Uterus (tissue), 4 donors: ENCODE measurements at places on chromosomes 2 and 18. TPM values are rescaled to one million over a fixed set of nuclear protein-coding genes. Genes with fewer than 3 reads are reported as not detected.

GRCh38 chr18:49459404-49460171, 857 bp downstream of the DYM start:
- no peak for DNase-seq
- no peaks in the 10 kb centered on the region for H3K36me3 ChIP-seq
- H3K27ac ChIP-seq = peak overlapping the region; percentile 87

DNA sequence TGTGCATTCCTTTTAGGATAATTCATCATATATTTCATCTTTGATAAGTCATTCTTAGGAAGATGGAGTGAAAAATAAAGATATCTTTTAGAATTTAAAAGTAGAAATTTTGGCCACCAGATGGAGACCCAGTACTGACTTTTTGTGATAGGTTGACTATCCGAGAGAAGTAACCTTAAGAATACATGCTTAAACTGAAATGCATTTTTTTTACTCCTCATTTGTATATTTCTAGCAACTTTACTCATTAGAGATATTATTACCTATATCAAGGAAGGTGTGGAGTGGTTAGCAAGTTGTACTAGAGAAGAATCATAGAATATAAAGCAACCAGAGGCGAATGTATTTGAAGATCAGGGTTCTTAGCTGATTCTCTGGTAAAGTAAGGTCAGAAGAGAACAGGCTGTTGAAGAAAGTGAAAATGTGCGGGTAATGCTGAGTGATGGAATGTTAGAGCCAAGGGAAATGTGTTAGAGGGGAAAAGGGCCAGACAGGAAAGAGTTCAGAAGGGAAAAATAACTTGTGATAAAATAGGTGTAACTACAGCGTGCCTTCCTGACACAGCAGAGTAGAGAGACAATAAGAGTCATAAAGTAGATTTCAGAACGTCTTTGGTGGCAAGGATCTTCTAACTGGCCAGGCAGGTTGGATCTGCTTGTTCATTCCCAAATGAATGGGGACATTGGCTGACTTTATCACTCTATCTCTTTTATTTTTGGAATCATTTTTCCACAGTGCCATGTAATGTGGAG, 52.3 kb downstream of the TDRD15 start:
- no peak overlapping the region for H3K27ac ChIP-seq
- no peak for DNase-seq
- no peak overlapping the region for H3K4me3 ChIP-seq

DNA sequence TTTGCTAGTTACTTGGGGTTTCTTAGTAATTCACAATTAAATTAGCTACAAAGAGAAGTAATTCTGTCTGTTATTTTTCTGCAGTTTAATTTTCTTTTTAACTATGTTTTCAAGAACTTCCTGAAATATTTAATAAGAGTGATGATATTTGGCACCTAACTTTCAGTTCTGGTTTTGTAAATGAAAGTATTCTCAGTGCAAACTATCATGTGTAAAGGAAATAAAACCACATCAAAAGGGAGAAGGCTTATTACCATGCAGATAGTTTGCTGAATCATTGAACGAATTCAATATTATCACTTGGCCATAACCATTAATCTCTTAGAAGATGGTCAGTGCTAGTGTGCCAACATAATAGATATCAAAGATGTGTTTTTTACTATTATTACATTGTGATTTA, 29.2 kb downstream of the DYTN start:
- no peak overlapping the region for H3K4me3 ChIP-seq
- H3K4me1 ChIP-seq = no peaks in the 10 kb centered on the region
- DNase-seq = no peak
- no peaks in the 10 kb centered on the region for H3K36me3 ChIP-seq

GRCh38 chr2:203876328-203876727, 8.8 kb downstream of the CTLA4 start:
- H3K27me3 ChIP-seq = no peaks in the 10 kb centered on the region
- H3K4me1 ChIP-seq = no peaks in the 10 kb centered on the region
- H3K36me3 ChIP-seq = no peaks in the 10 kb centered on the region

DNA sequence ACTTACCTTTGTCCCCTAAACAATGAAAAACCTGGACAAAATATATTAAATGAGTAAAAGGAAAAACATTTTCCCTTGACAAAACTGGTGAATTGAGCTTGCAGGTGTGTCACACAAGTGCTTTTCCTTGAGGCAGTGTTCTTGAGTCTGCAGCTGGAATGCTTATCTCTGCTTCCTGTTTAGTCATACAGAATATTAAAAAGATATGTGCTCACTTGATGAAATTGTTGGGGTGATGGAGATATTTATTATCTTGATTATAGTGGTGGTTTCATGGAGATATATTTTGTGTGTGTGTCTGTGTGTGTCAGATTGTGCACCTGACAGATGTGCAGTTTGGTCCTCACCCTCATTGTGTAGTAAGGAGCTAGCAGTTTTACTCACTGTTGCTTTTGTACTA, 3.3 kb downstream of the TAF1B start:
- H3K4me3 ChIP-seq = no peak overlapping the region
- no peaks in the 10 kb centered on the region for H3K36me3 ChIP-seq
- no peaks in the 10 kb centered on the region for H3K4me1 ChIP-seq
- no peaks in the 10 kb centered on the region for H3K27me3 ChIP-seq
- H3K27ac ChIP-seq = no peak overlapping the region

GRCh38 chr2:140457483-140457882, 1673.3 kb downstream of the LRP1B start:
- H3K4me1 ChIP-seq = no peaks in the 10 kb centered on the region
- H3K36me3 ChIP-seq = no peaks in the 10 kb centered on the region
- H3K4me3 ChIP-seq = no peak overlapping the region
- no peaks in the 10 kb centered on the region for H3K27me3 ChIP-seq
- DNase-seq = no peak

GRCh38 chr2:20187331-20187730, 37.6 kb downstream of the SDC1 start:
- H3K27me3 ChIP-seq = no peaks in the 10 kb centered on the region
- H3K27ac ChIP-seq = no peak overlapping the region
- no peaks in the 10 kb centered on the region for H3K36me3 ChIP-seq
- no peak for DNase-seq

GRCh38 chr2:70312560-70312959, 10.7 kb upstream of the FAM136A start:
- H3K4me3 ChIP-seq = no peak overlapping the region
- no peaks in the 10 kb centered on the region for H3K4me1 ChIP-seq
- no peaks in the 10 kb centered on the region for H3K27me3 ChIP-seq

GRCh38 chr18:46253498-46253897, 149.3 kb downstream of the HAUS1 start:
- H3K36me3 ChIP-seq = no peaks in the 10 kb centered on the region
- no peak overlapping the region for H3K27ac ChIP-seq
- no peak overlapping the region for H3K4me3 ChIP-seq
- no peaks in the 10 kb centered on the region for H3K4me1 ChIP-seq

DNA sequence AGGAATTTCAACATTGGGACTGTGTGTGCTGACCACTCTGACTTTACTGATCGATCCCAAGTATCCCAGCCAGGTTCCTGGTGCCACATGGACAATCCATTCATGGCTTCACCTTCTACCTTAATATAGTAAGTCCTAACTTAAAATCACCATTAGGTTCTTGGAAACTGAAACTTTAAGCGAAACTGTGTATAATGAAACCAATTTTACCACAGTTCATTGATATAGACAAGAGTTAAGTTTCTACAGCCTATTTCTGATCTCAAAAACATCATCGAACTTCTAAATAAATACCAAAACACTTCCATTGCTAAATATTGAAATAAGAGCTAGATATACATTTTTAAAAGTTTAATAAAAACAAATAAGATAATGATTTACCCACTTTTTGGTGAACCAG, 4.4 kb upstream of the EXOC6B start:
- no peak for DNase-seq
- H3K4me3 ChIP-seq = no peak overlapping the region
- H3K4me1 ChIP-seq = no peaks in the 10 kb centered on the region
- H3K36me3 ChIP-seq = no peaks in the 10 kb centered on the region
- no peak overlapping the region for H3K27ac ChIP-seq

- no peaks in the 10 kb centered on the region for H3K27me3 ChIP-seq
- H3K36me3 ChIP-seq = no peaks in the 10 kb centered on the region
- no peak for DNase-seq
Observed at GRCh38 chr2:63888490-63889402, 47.0 kb downstream of the UGP2 start.

- H3K4me1 ChIP-seq = peaks cover 10% of the 10 kb centered on the region
- DNase-seq = no peak
- H3K36me3 ChIP-seq = no peaks in the 10 kb centered on the region
- H3K4me3 ChIP-seq = no peak overlapping the region
Observed at GRCh38 chr2:241298673-241299072, 16.8 kb downstream of the HDLBP start.

DNA sequence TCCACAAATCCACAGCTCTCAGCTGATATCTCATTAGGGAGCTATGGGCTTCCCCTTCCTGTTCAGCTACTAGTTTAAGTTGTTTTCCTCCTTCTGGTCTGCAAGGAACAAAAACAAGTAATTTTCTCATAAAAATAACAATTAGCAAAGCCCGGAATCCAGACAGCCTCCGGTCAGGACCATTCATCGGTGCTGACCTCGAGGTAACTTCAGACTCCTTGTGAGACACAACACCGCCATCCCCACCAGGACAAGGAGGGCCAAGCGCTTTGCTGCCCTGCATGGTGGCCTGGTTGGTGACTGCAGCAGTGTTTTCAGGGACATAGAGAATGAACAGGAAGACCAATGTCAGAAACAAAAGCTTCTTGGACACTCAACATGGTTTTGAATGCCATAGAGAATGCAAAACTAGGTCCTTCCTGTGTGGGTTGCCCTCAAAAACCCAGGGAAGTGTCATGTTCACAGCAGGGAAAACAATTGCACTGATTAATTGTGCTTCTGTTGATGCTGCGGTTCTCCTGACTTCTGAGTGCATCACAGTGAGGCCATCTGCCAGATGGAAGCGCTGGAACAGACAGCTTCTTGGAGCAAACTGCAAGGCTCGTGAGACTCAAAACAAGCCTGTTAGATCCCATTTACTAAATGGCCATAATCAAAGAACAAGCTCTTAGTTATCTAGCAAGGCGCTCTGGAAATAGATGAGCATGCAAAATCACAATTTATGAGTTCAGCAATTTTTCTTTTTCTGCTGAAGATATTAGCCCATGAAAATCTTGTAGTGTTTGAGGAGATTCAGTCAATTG, 77.1 kb downstream of the HS1BP3 start:
- no peaks in the 10 kb centered on the region for H3K27me3 ChIP-seq
- H3K4me1 ChIP-seq = peaks cover 9% of the 10 kb centered on the region
- H3K27ac ChIP-seq = peak overlapping the region; percentile 86
- DNase-seq = peak; percentile 92

DNA sequence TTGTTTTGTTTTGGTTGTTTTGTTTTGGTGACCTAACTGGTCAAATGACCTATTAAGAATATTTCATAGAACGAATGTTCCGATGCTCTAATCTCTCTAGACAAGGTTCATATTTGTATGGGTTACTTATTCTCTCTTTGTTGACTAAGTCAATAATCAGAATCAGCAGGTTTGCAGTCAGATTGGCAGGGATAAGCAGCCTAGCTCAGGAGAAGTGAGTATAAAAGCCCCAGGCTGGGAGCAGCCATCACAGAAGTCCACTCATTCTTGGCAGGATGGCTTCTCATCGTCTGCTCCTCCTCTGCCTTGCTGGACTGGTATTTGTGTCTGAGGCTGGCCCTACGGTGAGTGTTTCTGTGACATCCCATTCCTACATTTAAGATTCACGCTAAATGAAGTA, at the start of gene TTR:
TSS of gene TTR (plus strand) at position 250 of the 400 bp plus-strand sequence. CDS start at position 276, 26 bp downstream.
- DNase-seq = no peak
- H3K36me3 ChIP-seq = no peaks in the 10 kb centered on the region
- H3K27ac ChIP-seq = no peak within 1 kb of the TSS
- H3K4me3 ChIP-seq = no peak within 1 kb of the TSS
- no peaks in the 10 kb centered on the region for H3K4me1 ChIP-seq
- H3K27me3 ChIP-seq = no peaks in the 10 kb centered on the region

DNA sequence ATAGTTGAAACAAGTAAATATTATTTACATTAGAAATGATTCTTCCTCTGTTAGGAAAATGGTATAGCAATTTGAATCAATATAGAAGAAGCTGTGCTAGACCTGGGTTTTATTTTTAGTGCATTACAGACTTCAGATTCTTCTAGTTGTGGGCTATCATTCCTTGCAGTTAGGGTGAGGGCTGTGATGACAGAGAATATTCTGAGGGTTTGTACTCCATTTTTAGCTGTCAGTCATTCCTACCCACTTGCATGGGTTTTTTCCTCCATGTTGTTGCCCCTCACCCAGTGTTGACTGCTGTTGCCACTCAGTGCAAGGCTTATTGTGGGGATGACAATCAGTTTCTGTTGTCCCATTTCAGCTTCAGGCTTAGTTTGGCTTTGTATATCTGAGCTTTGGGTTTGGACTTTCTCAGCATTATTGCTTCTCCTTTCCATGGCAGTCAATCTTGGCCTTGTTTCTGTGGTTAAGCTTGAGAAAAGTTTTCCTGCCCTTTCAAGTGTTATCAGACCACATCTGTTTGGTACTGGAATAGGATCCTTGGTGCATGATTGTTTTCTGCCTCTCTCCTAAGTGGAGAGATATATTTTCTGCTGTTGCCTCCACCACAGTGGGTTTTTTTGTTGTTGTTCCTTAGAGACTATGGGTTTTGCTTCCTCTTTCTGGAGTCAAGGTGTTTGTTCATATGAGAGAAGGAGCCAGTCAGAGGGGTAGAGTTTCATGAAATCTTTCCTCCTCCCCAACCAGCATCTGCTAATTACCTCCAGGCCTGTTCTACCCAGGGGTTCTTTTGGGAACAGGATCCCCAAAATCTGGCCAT, 312.7 kb upstream of the CWC22 start:
- DNase-seq = no peak
- no peaks in the 10 kb centered on the region for H3K27me3 ChIP-seq
- no peaks in the 10 kb centered on the region for H3K4me1 ChIP-seq
- H3K36me3 ChIP-seq = no peaks in the 10 kb centered on the region
- H3K4me3 ChIP-seq = no peak overlapping the region

DNA sequence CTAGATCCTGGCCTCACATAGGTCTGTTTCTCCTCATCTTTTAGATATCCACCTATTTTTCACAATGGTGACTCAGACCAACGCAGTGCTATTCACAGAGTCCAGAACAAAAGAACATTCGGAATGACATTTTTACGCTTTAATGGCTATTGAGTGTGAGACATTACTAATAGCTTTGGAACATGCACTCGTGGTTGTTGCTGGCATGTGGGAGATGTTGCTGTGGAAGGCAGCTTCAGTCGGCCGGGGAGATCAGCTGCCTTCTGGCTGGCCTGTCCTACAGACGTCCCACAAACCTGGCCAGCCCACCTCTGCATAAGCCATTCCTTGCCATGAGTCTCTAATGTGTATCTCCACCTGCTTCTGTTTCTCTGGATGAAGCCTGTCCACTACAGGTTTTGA, 3.4 kb downstream of the MBP start:
- H3K4me3 ChIP-seq = no peak overlapping the region
- peak overlapping the region; percentile 91 for H3K27ac ChIP-seq
- no peaks in the 10 kb centered on the region for H3K4me1 ChIP-seq
- DNase-seq = peak; percentile 65
- no peaks in the 10 kb centered on the region for H3K27me3 ChIP-seq

Gene PLEK
- total RNA-seq = 7.5 TPM

Gene KCNJ13
- not detected for total RNA-seq

Gene C2orf72
- 0.55 TPM for total RNA-seq

Gene R3HDM1
- 19.0 TPM for total RNA-seq

Gene SANBR
- total RNA-seq = 5.6 TPM

Gene PMAIP1
- 0.82 TPM for total RNA-seq

Gene GREB1
- total RNA-seq = 20.3 TPM

Gene VIL1
- total RNA-seq = 0.51 TPM

Gene DSG4
- total RNA-seq = not detected

Gene STARD6
- total RNA-seq = not detected
